Fibroblast of lung (primary cell): ENCODE measurements at places on chromosomes 16 and 17. TPM values are rescaled to one million over a fixed set of nuclear protein-coding genes. Genes with fewer than 3 reads are reported as not detected.

- no peak for DNase-seq
Measured at GRCh38 chr17:68384471-68384870, 72.8 kb downstream of the WIPI1 start.

GRCh38 chr17:16363749-16364536 is 10.7 kb upstream of the CENPV start:
- DNase-seq, result peak; percentile 52

DNA sequence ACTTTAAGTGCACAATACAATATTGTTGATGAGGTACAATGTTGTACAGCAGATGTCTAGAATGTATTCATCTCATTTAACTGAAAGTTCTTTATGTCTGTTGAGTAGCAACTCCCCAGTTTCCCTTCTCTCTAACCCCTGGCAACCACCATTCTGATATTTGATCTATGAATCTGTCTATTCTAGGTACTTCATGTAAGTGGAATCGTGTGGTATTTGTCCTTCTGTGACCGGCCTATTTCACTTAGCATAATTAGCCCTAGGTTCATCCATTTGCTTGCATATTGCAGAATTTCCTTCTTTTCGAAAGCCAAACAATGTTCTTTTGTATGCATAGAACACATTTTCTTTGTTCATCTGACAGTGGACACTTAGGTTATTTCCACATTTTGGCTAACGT is 10.8 kb downstream of the RGS9 start:
- no peak for DNase-seq

TP53TG3F gene
- not detected in 2 replicates for total RNA-seq

GRCh38 chr16:83198977-83199376 is 572.2 kb downstream of the CDH13 start:
- no peak for DNase-seq

GRCh38 chr17:40980117-40980516 is 4.0 kb downstream of the KRT40 start:
- no peak for DNase-seq

DNA sequence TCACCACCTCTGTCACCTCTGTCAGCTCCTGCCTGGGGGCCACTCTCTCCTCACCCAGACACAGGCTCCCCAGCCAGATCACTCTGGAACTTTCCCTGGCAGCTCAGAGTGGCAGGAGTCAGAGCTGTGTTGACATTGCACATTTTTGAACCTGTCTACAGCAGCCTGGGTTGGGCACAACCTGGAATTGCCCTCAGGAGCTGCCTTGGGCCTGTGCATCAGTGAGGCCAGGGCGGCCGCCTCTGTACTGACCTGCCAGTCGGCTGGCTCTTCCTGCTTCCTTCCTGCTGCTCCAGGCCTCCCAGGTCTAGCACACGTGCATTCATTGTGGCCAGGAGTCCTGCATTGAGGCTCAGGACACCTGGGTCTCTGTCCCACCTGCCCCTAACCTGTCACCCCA is 14.2 kb upstream of the TMEM11 start:
- DNase-seq, result no peak

DNA sequence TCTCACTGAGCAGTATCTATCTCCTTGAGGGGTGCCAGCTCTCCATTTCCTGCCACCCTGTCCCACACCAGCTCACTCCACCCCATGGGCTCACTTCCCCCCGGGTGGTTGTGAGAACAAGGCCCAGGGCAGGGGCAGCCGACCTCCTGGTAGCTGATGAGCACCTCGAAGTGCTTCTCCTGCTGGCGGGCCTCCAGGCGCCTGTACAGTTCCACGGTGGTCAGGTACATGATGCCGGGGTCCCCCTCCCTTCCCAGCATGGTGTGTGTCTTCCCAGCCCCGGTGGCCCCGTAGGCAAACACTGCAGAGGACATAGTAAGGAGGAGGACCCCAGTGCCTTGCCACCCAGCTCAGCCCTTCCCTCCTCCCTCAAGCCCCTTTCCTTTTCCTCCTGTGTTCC is 12.5 kb downstream of the KIF18B start:
- DNase-seq, result no peak

- DNase-seq, result no peak
Measured at GRCh38 chr17:78046923-78047322, 81.6 kb downstream of the TMC6 start.

DNA sequence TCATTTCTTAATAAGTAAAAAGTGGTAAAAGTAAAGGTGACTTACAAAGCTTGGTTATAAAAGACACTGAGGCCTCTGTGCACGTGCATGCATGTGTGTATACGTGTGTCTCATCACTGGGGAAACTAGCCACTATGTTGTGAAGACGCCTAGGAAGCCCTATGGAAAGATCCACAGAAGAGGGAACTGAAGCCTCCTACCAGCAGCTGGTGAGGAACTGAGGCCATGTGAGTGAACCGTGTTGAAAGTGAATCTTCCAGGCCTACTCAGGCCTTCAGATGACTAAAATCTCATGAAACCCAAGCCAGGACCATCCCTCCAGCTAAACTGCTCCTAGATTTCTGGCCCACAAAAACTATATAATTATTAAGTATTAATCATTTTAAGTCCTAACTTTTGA is 23.7 kb downstream of the PHLPP2 start:
- no peak for DNase-seq

- no peak for DNase-seq
Measured at GRCh38 chr17:80064696-80065095, 28.3 kb downstream of the CCDC40 start.

DNA sequence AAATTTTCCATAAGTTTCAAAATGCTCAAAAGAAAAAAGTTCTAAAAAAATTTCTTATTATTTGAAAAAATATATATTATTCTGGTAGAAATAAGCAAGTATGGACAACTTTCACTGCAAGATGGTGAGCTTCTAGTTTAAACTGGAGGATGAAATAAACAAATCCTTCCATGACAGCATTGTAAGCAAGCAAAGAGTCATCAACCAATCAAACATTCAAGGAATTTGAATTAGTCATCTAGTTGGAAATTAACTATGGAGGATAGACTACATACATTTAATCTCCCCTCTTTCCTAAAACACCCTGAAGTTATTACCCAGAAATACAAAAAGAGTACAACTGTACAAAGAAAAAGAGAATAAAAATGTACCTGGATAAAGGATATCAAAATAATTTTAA is 51.0 kb upstream of the IRX5 start:
- no peak for DNase-seq

TMED6 gene
- total RNA-seq, result not detected in 2 replicates
